ENCODE measurements at places on chromosomes 2 and 18.

DNA sequence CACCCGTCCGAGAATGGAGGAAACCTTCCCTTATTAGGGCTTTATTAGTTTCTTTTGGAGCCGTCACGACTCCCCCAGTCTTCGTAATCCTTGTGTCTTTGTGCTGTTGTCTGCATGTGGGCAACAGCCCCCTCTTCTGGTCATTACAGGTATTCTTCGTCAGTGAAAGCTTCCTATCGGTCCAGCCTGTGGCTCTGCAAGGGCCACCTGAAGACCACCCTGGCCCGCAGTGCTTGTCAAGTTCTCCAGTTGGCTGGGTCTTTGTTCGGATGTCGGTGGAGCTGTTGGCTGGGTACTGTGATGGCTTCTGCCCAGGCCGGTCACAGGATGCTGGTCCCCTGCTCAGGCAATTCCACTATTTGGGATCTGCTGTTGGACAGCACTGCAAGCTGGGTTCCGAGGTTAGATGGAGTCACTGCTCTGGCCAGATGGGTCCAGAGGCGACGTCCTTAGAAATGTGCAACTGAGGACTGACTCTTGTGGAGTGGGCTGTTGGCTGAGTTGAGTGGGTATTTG is 19.2 kb downstream of the E2F6 start:
- peak; percentile 53 for DNase-seq

DNA sequence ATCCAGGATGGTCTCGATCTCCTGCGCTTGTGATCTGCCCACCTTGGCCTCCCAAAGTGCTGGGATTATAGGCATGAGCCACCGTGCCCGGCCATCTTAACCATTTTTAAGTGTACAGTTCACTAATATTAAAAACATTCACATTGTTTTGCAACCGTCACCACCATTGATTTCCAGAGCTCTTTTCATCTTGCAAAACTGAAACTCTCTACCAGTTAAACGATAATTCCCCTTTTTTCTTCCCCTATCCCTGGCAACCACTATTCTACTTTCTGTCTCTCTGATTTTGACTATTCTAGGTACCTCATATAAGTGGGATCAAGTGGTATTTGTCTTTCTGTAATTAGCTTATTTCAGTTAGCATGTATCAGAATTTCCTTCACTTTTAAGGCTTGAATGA is 16.8 kb upstream of the NEUROD1 start:
- no peak for DNase-seq

GRCh38 chr2:19224011-19224410 is 134.4 kb downstream of the OSR1 start:
- peak; percentile 49 for DNase-seq

DNA sequence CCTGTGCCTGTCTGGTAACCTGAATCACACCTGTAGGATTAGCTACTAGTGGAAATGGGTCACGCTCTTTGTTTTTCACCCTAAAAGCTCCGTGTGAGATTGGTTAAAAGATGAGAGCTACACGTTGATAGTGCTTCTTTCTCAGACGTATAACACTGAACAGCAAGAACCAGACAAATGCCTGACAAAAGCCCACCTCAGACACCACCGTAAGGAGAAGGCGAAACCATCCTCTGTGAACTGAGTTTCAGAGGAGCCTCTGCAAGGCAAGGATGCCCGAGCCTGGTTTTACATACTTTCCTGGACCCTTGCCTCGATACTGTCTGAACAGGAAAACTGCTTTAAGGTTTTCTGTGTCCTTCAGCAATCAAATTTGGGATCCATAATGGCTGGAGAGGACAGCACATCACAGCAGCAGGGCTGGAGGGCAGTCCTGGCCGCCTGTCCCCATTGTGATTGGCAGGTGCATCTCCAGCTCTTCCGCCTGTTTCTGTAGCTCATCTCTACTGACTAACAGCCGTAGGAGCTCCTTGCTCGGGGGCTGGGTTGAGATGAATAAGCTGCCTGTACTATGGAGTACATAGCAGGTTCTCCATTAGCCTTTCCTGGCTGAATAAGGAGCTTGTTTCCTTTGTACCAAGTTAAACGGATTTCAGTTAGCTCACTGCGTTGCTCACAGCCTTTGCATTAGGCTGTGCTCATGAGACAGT is 155.5 kb downstream of the MYT1L start:
- no peak for DNase-seq

- peak; percentile 80 for DNase-seq
Observed at GRCh38 chr2:39568561-39569006, 97.1 kb upstream of the TMEM178A start.
